ENCODE measurements at places on chromosomes 3 and 15.
A peak's percentile ranks its signal among the peaks of the same experiment; 100 is the strongest.

DNA sequence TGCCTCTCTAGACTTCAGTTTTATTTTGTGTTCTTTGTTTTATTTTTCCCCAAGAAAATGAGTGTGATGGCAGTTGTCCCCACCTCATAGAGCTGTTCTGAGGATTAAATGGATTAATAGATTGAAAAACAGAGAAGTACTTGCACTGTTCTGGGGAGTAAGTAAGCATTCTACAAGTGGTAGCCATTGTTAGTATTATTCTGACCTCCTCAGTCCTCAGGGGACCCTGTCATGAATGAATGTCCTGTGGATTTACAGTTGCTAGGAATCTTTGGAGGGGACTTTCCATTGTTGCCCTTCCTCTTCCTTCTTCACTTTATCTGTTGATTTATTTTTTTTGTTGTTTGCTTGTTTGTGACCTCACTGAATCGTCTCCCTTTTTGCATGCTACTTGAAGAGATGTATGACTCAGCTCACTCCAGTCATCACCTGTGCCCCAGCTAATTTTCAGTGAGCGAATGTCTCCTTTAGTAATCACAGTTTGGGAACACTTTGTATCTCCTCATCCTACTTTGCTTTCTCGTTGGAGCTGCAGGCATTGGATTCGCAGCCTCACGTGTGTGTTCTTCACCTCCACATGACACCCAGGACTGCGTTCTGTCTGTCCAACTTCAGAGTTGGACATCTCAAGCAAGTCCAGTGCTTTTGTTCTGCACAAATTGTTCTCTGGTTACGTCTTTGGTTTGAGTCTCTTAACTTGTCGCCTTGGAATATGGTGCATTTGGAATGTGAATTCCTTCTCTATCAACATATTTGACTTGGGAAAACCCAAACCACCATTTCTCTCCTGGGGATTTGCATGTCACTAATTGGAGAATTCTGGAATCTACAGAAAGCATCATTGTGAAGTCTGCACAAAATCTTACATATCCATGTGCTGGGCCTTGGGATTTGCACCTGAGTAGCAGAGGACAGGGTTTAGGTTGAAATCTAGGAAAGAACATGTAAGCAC lies 54.5 kb downstream of the LRTM1 start:
- no peak for DNase-seq

DNA sequence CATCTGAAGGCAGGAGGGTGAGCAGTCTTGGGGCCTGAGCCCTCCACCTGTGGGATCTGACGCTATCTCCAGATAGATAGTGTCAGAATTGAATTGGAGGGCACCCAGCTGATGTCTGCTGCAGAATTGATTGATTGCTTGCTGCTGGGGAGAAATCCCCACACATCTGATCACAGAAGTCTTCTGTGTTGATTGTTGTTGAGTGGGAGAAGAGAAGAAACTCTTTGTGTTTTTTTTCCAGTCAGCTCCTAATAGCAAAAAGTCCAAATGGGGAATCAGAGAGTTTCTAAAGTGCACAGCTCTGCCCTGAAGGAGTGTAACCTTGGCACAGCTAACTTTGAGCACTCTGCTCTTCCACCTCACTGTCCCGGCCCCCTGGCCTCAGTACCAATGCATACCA lies 66.1 kb downstream of the RAB11A start:
- no peak for DNase-seq

DNA sequence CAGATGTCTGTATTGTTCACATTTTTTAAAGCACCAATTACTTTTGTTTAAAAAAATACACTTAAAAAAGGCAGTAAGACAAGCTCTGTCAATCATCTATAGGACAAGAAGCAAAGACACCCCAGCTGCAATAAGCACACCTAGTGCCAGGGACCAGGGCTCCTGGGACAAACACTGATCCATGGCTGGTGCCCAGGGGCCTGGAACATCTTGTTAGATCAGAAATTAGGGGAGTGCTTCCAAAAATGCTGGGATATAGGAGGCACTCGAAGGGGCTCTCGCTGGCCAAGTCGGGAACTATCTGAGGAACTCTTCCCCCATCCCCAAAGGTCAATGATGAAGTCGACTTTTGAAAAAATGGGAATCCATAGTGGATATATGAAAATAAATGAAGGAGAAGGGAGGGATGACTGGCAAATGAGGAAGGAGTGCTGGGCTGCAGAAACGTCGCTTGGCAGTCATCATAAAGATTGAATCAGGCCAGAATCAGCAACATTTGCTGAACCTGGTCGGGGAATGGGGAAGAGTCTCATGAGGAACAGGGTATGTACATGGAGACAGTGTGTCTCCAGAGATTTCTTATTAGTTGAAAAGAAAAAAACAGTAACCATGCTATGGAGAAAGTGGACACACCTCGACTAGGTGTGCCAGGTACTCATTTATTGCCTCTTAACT lies 28.5 kb downstream of the TSPAN3 start:
- no peak for DNase-seq

- no peak for DNase-seq
Observed at GRCh38 chr3:122858373-122858772, 63.5 kb downstream of the SLC49A4 start.

GRCh38 chr15:68214838-68215254 lies 9.7 kb upstream of the CALML4 start:
- DNase-seq, result no peak

DNA sequence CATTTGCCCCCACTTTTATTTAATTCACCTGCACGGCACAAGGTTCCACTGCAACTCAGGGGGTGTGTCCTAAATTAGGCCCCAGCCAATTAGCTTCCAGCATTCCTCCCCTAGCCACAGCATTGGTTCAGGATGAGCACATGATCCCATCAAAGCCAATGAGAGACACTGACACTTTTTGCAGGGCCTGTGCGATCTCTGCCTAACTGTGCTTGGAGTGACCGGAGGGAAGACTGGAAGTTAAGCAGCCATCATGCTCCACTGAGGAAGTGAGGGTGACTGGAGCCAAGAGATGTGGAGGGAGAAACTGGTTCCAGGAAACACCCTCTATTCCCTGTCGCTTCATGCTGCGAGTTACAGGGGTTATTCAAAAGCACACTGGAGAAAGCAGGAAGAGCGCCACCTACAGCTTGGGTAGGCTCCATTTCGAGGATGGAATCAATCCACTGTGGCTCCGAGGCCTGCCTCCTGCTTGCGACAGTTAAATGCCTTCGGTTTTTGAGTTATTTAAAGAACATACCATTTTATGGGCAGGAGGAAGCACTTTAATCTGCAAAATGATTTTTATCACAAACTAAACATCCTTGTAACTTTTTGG lies 122.2 kb upstream of the WNT5A start:
- peak; percentile 15 for DNase-seq

- peak; percentile 8 for DNase-seq
Observed at GRCh38 chr3:44099566-44100297, 142.0 kb upstream of the TOPAZ1 start.

GRCh38 chr3:11591002-11591355 lies 52.7 kb downstream of the VGLL4 start:
- DNase-seq, result no peak

GRCh38 chr3:18751514-18751913 lies 326.4 kb upstream of the SATB1 start:
- DNase-seq, result no peak

DNA sequence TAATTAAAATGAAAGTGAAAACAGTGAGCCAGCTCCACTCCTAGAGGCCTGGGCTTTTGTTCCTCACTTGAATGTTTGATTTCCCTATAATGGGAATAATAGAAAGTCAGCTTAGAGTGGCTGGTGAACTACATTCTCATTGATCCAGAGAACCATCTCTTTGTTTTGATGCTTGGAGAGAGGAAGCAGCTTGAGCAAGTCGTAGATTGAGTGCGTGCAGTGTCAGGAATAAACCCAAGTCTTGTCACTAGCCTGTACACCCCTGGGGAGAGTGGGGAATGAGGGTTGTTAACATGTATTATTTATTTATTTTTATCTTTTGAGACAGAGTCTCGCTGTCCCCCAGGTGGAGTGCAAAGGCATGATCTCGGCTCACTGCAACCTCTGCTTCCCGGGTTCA lies 885 bp upstream of the LSG1 start:
- no peak for DNase-seq

- DNase-seq, result peak; percentile 48
Observed at GRCh38 chr3:45225465-45226205, 452 bp downstream of the TMEM158 start.

DNA sequence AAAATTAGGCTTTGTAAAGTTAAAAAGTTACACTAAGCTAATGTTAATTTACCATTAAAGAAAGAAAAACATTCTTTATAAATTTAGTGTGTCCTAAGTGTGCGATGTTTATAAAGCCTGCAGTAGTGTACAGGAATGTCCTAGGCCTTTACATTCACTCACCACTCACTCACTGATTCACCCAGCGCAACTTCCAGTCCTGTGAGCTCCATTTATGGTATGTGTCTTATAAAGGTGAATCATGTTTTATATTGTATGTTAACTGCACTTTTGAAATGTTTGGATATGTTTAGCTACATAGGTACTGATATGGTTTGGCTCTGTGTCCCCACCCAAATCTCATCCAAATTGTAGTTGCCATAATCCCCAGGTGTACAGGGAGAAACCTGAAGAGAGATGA lies 549.7 kb upstream of the EPHA6 start:
- no peak for DNase-seq

DNA sequence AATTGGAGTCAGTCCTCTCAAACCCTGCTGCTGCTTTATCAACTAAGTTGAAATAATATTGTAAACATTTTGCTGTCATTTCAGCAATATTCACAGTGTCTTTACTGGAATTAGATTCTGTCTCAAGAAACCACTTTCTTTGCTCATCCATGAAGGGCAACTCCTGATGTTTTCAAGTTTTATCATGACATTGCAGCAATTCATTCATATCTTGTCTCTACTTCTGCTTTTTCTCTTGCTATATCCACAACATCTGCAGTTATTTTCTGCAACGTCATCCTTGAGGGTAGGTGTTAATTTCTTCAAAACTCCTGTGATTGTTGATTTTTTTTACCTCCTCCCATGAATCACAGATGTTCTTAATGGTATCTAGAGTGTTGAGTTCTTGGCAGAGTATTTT lies 181.6 kb downstream of the EPHA6 start:
- no peak for DNase-seq

- DNase-seq, result peak; percentile 98
Observed at GRCh38 chr3:9862391-9863057, 17.5 kb downstream of the CIDEC start.

GRCh38 chr15:70240082-70240481 lies 142.4 kb upstream of the TLE3 start:
- no peak for DNase-seq

DNA sequence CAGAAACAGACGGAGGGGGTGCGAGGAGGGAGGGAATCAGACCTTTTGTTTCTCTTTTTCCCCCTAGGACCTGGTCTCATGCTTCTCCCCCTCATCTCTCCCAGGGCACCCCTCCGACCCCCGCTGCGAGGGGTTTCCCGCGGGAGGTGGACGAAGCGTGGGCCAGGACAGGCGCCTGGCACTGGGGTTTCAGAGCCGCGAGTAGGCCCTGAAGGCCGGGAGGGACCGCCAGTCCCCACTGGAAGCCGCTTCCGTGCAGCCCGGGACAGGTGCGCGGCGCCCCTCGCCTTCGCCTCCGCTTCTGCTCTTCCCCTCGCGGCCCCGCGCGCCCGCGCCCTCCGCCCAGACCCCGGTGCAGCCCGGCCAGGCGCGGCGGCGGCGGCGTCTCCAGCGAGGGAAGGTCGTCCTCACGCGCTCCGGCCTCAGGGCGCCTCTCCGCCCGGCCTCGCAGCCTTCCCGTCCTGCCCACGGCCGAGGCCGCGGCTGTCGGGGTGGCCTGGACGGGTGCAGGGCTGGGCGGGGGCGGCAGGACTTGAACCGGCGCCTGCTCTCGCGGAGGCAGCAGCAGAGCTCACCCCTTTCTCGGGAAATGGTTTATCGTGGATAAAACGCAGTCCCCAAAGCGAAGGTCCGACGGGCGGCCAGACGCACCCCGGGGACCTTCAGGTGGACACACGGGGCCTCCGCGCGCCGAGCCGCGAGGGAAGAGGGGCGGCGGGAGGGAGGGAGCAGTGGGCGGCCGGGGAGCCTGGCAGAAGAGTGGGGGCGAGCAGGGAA lies 31.5 kb upstream of the ADAMTS17 start:
- no peak for DNase-seq

DNA sequence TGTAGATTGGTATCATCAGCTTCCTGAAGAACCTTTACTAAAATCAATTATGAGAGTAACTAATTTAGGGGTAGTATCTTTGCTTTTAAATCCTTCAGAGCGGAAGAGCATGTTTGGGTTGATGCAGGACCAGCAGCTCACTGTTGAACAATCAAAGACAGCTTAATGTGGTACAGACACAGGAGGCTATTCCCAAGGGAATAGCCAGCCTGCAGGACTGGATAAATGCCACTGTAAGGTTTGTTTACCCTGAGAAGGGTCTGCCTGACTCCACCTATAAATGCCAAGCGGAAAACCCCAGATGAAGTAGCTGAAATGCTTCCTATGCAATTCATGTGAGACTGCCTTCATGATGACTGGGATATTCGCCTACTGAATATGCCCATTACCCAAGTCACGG lies 16.0 kb upstream of the STAC start:
- DNase-seq, result no peak

DNA sequence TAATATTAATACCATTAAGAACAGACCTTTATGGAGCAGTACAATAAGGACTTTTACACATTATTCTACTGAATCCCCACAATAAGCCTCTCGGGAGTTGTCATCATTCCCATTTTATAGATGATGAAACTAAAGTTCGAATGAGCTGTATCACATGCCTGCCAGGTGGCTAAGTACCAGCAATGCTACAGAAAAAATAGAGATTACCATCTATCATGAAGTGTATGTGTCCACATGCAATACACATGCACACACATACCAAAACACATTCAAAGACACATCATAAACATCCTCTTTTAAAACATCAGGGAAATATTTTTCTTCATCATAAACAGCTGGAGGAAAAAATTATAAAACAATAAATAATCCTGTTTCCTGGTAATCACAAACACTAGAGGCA lies 136.6 kb downstream of the SUCLG2 start:
- no peak for DNase-seq

All from K562 (cell line).